Hematopoietic multipotent progenitor cell (in vitro differentiated cells): ENCODE measurements at places on chromosomes 13 and 19. TPM values are rescaled to one million over a fixed set of nuclear protein-coding genes. Genes with fewer than 3 reads are reported as not detected.
A peak's percentile ranks its signal among the peaks of the same experiment; 100 is the strongest.

DNA sequence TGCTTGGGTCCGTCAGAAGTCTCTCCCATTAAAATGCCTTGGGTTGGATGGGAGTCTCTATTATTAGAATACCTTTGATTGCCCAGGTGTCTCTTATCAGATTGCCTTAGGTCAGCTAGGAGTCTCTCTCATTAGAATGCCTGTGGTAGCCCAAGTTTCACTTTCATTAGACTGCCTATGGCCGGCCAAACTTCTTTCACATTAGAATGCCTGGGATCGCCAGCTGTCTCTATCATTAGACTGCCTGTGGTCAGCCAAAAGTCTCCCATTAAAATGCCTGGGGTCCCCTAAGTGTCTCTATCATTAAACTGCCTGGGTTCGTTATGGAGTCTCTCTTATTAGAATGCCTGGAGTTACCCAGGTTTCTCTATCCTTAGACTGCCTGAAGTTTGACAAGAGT is 1476.7 kb downstream of the UQCRFS1 start:
- no peak for DNase-seq

DNA sequence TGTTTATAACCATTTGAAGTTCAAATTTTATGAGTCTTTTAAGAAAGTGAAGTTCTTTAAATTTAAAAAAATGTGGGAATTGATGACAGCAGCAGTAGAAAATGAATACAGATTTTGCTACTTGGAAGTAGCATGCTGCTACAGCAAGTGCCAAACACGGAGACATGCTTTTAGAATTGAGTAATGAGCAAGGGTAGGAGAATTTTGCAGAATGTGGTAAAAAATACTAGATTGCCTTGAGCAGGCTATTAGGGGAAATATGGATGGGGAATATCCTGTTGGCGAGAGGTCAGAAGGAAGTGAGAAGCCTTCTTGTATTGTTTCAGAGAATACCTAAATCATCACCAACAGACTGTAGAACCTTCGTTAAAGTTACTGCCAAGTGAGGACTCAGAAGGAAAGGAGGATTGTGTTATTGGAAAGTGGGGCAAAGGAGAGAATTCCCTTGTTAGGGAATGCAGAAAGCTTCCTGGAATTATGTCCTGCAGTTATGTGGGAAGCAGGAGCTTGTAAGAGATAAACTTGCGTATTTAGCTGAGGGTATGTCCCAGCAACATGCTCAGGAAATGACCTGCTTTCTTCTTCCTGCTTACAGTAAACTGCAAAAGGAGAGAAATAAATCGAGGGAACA is 32.4 kb upstream of the OXGR1 start:
- DNase-seq = no peak

DNA sequence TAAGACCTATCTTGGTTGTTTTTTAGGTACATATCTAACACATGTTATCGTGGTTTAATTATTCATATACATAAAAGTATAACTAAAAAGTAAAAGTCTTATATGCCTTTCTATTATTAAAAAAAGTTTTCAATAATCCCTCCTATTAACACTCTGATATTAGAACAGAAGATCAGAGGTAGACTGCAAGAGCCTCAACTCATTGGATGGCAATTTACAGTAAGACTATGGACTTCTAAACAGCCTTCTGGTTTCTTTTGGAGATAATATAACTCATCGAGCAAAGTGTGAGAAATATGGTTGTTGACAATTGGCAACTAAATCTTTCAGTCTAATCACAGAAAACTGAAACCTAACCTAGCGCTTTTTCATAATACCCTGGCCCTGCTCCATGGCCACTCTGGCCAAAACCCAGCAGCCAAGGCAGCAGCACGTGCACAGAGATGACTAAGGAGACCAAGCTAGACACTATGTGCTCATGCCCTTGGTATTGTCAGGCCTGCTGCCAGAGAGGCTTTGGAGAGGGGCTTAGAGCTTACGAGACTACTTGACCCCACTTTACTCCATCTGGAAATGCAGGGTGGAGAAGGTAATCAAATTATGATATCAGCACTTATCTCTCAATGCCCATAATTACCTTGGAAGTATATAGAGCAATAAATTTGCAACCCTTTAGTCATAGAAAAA is 40.6 kb upstream of the EEF1AKMT1 start:
- no peak for DNase-seq

- no peak for DNase-seq
Observed at GRCh38 chr13:111491021-111491420, 170.6 kb downstream of the TEX29 start.

Gene ICAM5
- 10.8 TPM for total RNA-seq

Gene ZNF222
- 2.7 TPM for total RNA-seq

Gene C5AR1
- total RNA-seq = 0.81 TPM

DNA sequence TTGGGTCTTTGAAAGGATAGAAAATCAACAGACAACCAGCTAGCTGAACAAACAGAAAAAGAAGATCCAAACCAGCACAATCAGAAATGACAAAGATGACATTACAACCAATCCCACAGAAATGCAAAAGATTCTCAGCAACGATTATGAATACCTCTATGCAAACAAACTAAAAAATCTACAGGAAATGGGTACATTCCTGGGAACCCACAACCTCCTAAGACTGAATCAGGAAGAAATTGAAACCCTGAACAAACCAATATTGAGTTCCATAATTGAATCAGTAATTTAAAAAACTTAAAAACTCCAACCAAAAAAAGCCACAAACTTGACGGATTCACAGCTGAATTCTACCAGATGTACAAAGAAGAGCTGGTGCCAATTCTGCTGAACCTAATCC is 20.9 kb upstream of the C1QTNF9B start:
- no peak for DNase-seq

DNA sequence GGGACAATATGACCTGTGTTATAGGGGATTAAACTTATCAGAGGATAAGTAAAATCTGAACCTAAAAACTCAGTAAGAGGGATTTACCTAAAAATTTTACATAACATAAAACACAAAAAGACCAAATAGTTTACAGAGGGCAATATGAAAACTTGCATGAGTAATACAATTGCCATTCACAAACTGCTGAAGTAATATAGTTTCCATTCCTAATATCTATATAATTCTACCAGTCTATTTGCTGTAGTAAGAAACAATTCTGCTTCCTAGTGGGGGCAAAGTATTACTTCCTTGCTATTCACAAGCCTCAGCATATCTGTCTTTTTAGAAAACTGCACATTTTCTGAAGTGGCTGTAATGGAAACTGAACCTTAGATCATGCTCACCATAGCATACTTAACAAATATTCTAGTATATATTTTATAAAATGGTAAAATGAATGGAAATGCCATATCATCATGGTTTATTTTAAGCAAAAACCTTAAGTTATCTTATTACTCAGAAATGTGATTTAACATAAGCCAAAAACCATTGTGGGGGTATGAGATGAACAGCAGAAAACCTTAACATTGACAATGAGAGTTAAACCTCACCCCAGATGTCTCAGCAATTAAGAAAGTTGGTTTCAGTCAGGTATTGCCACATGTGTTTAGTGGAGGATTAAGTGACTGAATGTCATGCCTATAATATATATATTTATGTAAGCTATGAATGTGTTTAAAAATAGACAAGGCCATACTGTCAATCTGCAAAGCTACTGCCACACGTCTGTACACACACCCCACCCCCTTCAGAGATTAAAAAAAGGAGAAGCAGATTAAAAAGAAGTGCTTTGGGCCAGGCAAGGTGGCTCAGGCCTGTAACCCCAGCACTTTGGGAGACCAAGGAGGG is 136.8 kb downstream of the MIPEP start:
- no peak for DNase-seq

Gene DENND1C
- total RNA-seq = 9.2 TPM

- peak; percentile 91 for DNase-seq
Observed at GRCh38 chr19:18291590-18292461, 10.4 kb upstream of the JUND start.

- DNase-seq = no peak
Observed at GRCh38 chr13:44400736-44401135, 27.1 kb downstream of the SERP2 start.

Gene KCNC3
- 0.27 TPM for total RNA-seq

DNA sequence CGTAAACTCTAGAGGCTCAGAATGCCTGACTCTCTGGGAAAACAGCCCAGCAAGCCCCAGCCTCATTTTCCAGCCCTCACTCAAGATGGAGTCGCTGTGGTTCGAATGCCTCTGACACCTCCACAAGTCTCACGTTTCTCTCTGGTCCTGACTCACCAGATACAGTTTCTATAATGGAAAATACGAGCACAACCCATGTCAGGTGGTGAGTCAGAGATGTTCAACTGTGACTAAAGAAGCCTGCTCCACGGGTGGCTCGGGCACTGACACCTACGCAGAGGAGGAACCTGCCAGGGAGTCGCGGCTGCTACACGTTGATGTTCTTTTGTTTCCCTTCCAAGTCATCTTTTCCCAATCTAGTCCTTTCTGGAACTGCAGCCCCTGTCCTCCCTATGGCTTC is 87.1 kb upstream of the STK24 start:
- no peak for DNase-seq

GRCh38 chr19:8371011-8371804 is 7.3 kb downstream of the ANGPTL4 start:
- no peak for DNase-seq

DNA sequence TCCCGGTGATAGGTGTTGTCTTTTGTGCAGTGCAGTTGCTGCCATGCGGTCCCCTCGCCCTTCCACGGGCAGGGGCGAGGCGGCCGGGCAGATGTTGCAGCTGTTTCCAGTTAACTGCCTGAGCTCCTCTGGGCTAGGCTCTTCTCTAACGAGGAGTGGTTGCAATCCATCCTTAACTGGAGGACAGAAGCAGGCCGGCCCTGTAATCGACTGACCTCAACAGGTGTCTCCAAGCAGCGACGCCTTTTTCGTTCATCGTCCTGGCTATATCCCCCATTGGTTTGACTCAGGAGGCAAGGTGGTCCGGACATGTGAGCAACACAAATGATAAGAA is 1.9 kb upstream of the TSC22D1 start:
- DNase-seq = no peak
